Fibroblast of mammary gland (primary cell): ENCODE measurements at places on chromosomes 6 and 20.
A peak's percentile ranks its signal among the peaks of the same experiment; 100 is the strongest.

DNA sequence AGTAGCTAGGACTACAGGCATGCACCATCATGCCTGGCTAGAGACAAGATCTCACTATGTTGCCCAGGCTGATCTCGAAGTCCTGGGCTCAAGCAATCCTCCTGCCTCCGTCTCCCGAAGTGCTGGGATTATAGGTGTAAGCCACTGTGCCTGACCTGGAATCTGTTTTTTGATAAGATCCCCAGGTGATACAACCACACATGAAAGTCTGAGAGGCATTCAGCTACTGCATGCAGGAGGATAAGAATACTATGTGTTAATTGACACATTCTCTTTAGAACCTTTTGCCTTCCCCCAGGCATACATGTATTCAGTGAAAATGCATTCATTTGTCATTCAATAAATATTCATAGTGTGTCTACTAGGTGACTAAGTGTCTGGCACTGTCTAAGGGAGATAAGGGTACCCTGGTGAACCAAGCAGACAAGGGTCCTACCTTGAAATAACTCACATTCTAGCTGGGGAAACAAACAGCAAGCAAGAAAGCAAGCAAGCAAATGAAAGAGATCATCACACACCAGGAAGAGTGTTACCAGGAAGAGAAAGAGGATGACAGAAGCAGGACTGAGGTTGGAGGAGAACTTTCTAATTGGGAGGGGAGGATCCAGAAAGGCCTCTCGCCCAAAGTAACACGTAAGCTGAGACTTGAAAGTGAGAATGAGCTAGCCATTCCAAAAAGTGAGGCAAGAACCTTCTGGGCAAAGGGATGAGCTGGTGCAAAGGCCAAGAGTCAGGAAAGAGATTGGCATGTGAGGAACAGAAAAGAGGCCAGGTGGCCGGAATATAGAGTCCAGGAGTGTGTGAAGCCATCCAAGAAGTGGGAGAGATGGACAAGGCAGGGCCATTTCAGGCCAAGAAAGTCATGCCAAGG lies 6.5 kb downstream of the GFOD1 start:
- DNase-seq: no peak

DNA sequence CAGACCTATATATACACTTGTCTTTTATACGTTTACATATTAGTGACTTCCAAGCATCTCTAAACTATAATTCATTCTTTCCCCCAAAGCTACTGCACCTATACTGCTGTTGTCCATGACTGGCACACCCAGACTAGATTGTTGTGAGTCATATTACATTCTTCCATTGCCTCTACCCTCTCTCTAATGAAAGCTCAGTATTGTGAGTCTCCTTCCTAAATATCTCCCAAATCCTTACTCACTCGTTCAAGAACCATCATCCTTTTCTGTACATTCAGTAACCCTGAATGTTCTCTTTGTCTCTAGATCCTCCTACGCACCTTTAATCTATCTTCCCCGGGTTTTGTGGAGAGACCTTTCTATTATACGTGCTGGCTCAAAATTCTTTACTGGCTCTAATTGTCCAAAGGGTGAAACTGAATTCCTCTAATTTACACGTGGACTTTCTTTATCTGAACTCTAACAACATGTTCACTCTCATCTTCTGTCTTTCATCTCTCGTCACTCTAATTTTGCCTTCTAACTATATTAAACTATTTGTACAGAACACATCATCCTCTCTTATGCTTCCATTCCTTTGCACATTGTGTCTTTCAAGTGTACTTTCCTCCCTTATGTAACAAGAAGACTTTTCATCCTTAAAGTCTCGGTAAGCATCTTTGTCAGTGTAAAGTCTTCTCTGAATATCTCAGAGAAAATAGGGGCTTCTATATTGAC lies 109.3 kb downstream of the IBTK start:
- DNase-seq: no peak

- DNase-seq: peak; percentile 94
Measured at GRCh38 chr6:168908887-168909286, 344.8 kb downstream of the THBS2 start.

DNA sequence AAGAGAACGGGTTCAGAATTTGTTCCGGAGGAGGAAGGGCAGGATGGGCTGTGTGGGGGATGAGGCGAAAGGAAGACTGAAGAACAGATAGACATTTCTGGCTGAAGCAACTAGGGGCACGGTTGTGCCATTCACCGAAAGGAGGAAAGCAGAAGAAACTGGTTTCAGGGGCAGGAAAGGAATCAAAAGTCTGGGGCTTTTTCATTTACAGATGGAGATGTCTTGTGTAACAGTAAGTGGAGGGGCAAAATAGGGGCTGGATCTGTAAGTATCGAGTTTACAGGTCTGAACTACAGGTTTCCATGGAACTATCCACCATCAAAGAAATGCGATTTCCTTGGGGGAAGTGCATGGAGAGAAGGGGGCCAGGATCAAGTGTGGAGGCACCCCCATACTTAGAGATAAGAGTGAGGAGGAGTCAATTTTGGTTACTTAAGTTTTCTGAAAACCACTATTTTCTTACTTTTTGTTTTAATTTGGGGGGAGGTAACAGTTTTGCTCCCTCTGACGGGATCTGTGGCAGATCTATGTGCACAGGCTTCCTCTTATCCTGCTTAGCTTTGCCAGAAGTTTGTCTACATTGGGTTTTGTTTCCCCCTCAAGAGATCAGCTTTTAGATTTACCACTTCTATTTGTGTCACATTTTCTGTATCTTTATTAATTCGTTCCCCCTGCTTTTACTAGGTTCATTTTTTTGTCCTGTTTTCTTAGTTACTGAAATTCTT lies 120.1 kb downstream of the SLC23A2 start:
- DNase-seq: no peak
